ENCODE measurements at places on chromosomes 4 and X. TPM values are rescaled to one million over a fixed set of nuclear protein-coding genes. Genes with fewer than 3 reads are reported as not detected.

Gene SPIN3
- total RNA-seq, result 6.4 TPM

Gene ZC4H2
- total RNA-seq, result 4.9 TPM

Gene SUPT20HL2
- not detected for total RNA-seq

Gene SOX3
- total RNA-seq, result not detected

Gene KIT
- 24.0 TPM for total RNA-seq

Gene RPA4
- total RNA-seq, result 0.32 TPM

Gene EDA2R
- total RNA-seq, result 0.30 TPM

Gene IGSF1
- total RNA-seq, result not detected

Gene MAGEC3
- total RNA-seq, result not detected

Gene WDR44
- 9.4 TPM for total RNA-seq

Gene FRMD7
- total RNA-seq, result not detected

Gene AMOT
- 3.2 TPM for total RNA-seq

Gene PPAT
- 27.3 TPM for total RNA-seq

Gene IL21
- total RNA-seq, result not detected

Gene GIMD1
- not detected for total RNA-seq

Gene CENPVL1
- not detected for total RNA-seq

Gene TLR10
- total RNA-seq, result not detected

Measured in epithelial cell of umbilical artery (primary cell).